Stimulated activated CD8-positive, alpha-beta memory T cell treated with anti-CD3 and anti-CD28 coated beads, Interleukin-4, amount 100 ng/mL, for 4 hours (primary cell): ENCODE measurements at places on chromosomes 2 and 18.

GRCh38 chr2:55361465-55362189 lies 58.0 kb downstream of the CCDC88A start:
- no peak for DNase-seq

GRCh38 chr2:11326677-11327211 lies 17.7 kb downstream of the ROCK2 start:
- DNase-seq, result no peak

DNA sequence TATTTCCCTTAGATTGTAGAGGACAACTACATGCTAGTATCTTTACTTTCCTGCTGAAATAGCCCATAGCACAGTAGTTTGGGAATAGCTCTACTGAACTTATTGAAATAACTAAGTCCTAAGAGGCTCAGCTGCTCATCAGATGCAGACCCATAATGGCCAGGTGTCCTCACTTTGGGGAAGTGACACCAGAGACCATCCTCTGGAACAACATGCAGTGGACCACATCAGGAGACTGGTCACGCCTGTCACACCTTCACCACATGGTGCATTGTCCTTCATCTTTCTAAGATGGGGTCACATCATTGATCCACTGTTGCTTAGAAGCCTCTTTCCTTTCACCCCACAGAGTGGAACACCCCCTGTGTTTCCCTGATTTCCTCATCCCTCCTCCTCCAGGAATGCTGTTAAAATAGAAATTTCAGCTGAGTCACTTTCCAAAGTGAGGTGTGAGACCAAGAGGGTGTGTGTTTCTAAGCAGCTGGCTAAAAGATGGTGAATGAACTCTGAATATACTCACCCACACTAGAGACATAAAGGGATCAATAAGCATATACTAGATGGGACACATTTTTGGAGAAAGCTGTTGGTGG lies 215.2 kb upstream of the LRRTM1 start:
- DNase-seq, result no peak

- DNase-seq, result no peak
These were observed 41.6 kb upstream of the RALBP1 start for GRCh38 chr18:9433671-9434121.

GRCh38 chr18:9404565-9405060 lies 70.0 kb downstream of the TWSG1 start:
- no peak for DNase-seq

GRCh38 chr2:173087793-173088496 lies 12.3 kb downstream of the MAP3K20 start:
- DNase-seq, result no peak
